ENCODE measurements at places on chromosomes 6 and 20. TPM values are rescaled to one million over a fixed set of nuclear protein-coding genes. Genes with fewer than 3 reads are reported as not detected.

DNA sequence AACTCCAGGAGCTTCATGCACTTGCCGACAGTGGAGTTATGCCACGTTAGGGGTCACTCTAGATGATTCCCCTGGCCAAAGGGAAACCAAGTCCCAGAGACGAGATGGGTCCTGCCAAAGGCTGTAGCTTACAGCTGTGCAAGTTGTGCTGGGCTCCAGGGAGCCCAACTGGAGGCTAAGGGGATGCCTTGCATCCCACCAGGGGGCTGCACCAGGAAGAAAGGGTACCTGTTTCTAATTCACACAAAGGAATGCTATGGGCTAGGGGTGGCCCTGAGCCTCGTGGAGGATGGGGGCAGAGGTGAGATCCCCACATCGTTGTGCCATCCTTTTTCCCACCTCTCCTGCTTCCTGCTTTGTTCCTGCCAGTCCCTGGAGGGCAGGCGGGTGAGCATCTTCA is 23.7 kb upstream of the SCRT2 start:
- DNase-seq: no peak

DNA sequence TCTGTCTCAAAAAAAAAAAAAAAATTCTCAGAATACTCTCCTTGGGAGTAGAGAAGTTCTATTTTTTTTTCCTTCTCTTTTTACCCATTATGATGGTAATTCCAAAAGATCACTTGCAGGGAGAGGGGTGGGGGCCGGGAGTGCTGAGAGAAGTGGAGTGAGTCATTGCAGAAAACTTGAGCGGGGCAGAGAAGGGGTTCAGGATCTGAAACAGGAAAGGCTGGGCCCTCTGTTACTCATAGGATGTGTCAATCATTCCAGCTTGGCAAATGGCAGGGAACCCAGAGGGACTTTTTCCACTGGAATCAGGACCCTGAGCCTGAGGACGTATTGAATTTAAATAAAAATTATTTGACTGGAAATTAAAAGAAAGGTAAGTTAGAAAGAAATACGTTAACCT is 111.4 kb upstream of the ARMC2 start:
- DNase-seq: peak; percentile 85

- DNase-seq: peak; percentile 81
These were observed 584 bp downstream of the PTK7 start for GRCh38 chr6:43076464-43077332.

DNA sequence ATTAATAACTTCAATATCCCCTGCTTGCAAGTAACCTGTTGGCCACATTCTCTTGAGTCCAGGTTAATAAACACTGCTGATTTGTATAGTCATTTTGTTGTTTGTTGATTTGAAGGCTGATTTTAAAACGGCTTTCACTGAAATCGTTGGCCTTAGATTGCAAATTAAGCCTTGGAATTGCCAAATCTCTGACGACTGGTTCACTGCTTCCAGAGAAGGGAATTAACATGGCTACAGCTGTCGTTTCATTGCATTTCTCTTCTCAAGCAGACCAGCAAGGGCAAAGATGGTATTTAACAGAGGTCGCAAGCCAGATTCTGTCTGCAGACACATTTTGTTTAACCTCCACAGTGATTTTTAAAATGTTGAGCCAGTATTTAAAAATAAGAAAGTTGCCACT is 470.9 kb downstream of the TFAP2A start:
- no peak for DNase-seq

GRCh38 chr6:145312481-145312880 is 422.8 kb downstream of the EPM2A start:
- no peak for DNase-seq

- DNase-seq: no peak
These were observed 60.6 kb downstream of the GNAS start for GRCh38 chr20:58913079-58913478.

DNA sequence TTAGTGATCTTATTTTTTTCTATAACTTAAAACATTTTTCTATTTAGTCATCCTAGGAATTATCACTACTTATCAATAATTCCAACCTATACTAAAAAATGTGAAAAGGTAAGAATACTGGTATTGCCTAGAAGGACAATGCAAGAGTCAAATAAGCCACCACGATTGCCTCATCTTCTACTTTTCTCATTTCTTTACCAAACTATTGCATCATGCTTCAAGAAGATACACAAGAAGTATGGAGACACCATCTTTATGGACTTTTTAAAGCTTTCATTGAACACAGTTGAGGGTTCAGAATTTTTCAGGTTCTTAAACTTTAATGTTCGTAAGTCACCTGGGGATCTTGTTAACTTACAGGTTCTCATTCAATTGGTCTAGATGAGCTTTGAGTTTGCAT is 25.9 kb downstream of the ELOVL2 start:
- DNase-seq: no peak

- DNase-seq: peak; percentile 82
These were observed 44.9 kb upstream of the ID1 start for GRCh38 chr20:31560094-31560745.

DNA sequence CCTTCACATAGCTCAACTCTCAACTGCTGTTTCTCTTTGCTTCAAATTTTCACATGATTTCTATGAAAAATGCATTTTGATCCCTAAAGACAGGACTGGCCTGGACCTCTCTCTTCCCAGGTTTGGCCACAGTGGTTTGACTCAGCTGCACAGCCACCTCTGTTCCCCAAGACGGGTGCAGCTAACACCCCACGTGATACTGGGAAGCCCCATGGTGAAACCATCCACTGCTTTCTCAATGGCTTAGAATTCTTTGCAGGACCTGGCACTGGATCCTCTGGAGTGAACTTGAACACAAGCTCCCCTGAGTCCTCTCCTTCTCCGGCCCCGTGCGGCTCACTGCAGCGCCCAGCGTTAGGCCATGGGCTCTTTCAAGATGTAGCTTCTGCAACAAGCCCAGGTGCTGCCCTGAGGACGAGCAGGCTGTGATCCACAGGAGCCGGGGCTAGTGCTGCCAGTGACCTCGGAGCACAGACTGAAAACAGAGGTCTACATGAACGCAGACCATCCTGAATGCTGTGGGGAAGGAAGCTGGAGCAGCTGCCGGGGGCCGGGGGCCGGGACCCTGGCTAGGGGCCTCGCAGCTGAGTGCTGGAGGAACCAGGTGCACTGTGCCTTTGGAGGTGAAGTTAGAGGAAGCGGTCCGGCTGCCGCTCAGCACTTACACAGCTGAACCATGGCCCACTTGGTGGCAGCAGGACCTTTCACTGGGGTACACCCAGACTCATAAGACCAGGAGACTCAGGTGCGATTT is 58.8 kb upstream of the MPC1 start:
- no peak for DNase-seq

DNA sequence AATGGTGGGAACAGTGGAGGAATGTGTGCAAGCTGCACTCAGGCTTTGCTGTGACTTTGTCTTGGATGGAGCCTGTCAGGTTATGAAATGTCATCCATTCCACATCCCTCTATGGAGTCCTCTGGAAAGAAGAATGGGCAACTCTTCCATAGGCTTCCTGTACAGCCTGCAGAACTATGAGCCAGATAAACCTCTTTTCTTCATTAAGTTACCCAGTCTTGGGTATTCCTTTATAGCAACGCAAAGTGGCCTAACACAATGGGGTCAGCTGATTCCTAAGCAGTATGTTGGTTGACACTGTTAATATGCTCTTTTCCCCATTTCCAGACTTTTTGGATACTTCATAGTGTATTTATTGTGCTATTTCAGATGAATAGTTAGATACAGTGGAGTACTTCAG is 75.8 kb upstream of the IYD start:
- DNase-seq: no peak

Gene RBBP8NL
- 0.28 TPM for total RNA-seq

Gene TMEM74B
- 4.9 TPM for total RNA-seq

Gene PNPLA1
- not detected for total RNA-seq

Gene RNF144B
- total RNA-seq: 2.3 TPM

Gene SFTA2
- not detected for total RNA-seq

Gene EPB41L1
- total RNA-seq: 31.1 TPM

Gene CMTR1
- 35.0 TPM for total RNA-seq

Gene SEMG1
- total RNA-seq: 2.0 TPM
